ACHN (cell line): ENCODE measurements at places on chromosomes 11 and 22.

DNA sequence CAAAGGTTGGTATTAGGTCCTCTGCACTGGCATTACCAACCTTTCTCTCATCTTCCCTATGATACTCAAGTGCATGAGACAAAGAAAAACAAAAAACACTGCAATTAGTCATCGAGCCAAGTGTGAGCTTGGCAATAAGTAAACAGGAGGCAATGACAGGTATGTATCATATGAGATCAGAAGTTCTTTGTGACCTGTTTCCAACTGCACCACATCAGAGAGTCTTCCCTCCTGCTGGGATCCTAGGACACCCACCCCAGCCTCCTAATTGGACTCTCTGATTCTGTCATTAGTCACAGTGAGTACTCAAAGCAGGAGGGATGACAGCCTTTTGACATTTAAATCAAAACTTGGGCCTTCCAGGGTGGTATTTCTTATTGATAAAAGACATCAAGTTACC is 7.8 kb upstream of the JAML start:
- DNase-seq, result no peak

GRCh38 chr11:62752994-62753735 is 795 bp downstream of the ZBTB3 start:
- no peak for DNase-seq

- DNase-seq, result no peak
Observed at GRCh38 chr11:79046366-79046765, 394.5 kb downstream of the TENM4 start.

GRCh38 chr22:38467904-38468442 is at the start of gene KDELR3:
KDELR3 (plus strand) TSS chr22:38468096; CDS start chr22:38468234, 138 bp downstream.
- DNase-seq, result peak; percentile 52

DNA sequence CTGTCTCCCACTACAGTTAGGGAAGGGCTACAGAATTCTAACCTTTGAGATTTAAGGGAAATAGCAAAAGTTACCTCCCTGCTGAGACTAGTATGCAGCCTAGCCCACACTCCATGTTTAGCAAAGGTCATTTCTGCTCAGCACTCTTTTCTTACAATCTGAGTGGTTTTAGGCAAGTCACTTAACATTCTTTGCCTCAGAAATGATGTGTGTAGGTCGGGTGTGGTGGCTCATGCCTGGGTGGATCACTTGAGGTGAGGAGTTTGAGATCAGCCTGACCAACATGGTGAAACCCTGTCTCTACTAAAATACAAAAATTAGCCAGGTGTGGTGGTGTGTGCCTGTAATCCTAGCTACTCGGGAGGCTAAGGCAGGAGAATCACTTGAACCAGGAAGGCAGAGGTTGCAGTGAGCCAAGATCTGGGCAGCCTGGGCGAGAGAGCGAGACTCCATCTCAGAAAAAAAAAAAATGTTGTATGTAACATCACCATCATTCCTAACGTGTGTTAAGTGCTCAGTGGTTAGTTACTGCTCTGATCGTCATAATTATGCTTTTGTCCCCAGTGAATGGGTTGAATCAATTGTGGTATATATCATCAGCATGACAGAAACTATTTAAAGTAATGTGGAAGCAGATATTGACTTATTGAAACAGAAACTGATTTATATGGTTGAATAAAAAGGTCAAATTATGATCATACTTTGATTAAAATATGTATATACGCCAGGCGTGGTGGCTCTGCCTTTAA is 55.0 kb downstream of the COPB1 start:
- no peak for DNase-seq

DNA sequence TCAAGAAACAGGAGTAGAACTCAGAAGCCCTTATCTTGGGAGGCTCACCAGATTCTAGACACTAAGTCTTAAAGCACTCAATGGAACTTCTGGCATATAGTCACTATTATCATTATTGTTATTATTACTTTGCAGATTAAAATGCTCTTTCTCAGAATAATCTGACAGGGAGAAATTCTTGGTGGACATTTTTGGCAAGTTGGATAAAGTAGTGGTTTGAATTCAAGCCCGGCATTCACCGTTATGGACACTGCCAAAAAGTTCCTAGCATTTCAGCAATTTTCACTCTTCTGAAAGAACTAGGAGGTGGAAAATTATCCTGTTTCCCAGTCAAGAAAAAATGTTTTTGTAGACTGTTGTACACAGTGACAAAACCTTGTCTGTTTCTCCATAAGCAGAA is 179.6 kb upstream of the ISX start:
- no peak for DNase-seq

DNA sequence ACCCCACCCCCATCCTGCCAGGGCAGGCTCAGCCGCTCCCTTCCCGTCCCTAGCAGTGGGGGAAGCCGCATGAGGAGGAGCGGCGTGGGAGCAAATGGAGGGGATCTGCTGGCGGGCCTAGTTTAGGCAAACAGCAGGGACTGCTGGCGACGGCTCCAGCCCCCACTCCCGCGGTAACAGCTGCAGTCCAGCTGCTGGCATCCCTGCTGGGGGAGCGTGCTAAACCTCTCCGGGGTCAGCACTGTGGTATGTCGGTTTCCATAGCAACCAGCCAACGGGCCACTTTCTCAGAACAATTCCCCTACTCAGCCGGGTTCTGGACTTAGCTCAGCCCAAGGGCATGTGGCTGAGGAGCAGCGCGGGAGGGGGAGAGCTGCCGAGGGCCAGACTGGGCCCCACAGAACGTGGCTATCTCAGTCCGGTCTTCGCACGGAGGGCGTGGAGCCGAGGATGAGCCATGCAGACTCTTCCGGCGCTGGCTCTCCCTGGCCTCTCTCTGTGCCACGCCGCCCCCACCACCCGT is 98.8 kb downstream of the PKNOX2 start:
- DNase-seq, result no peak

DNA sequence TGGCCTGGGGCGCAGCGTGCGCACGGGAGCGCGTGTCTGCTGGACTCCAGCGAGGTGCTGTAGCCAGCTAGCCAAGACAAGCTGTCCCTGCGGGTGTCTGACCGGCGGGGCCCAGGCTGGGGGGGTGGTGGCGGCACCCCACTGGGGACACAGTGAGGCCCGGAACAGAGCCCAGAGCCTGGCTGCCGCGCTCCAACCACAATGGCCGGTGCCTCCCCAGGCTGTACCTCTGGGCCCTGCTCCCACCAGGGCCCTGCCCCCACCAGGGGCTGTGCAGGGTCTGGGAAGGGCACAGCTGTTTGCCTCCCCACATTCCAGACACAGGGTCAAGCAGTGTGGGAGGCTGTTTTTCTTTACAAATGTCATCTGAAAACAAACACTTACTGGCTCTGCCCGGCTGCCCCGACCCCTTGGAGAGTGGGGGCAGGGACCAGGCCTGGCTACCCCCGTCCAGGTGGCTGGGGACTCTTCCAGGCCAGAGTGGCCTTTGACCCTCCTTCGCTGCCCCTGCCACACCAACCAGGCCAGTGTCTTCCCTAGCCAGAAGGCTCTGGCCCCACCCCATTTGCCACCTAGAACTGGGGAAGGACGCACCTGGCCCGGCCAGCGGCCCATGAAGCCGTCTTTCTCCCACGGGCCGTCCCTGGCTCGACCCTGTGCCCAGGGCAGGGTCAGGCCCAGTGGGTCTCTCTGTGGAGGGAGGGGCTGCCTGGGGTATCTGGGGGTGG is 14.6 kb downstream of the H19 start:
- no peak for DNase-seq

- DNase-seq, result peak; percentile 89
Observed at GRCh38 chr11:112163875-112164685, at the start of gene IL18. IL18 (minus strand) TSS chr11:112164094; CDS start chr11:112155053, 9,041 bp downstream.

GRCh38 chr22:26234296-26234695 is 65.0 kb downstream of the SEZ6L start:
- no peak for DNase-seq

DNA sequence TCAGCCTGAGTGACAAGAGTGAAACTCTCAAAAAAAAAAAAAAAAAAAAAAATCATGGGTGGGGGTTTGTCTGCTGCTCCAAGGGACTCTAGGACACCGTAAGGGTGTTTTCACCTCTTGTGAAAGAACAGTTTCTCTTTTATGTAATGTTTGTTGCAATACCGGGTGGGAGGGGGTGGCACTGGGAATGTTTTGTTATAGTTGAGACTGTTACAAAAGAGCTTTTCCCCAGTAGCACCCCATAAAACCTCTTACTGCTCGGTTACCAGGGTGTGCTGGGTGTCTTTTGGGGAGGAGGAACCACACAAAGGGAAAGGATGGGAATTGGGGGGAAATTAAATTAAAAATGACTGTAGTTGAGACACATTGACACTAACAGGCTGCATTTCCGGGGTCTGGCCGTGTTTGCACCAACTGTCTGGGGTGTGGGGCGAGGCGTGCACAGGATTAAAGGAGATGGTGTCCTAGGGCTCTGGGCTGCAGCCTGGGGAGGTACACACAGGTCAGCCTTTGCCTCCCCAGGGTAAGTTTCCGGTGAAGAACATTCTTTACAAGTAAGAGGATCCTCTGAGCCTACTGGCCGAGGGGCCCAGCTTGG is 1.6 kb downstream of the NFAM1 start:
- DNase-seq, result no peak

DNA sequence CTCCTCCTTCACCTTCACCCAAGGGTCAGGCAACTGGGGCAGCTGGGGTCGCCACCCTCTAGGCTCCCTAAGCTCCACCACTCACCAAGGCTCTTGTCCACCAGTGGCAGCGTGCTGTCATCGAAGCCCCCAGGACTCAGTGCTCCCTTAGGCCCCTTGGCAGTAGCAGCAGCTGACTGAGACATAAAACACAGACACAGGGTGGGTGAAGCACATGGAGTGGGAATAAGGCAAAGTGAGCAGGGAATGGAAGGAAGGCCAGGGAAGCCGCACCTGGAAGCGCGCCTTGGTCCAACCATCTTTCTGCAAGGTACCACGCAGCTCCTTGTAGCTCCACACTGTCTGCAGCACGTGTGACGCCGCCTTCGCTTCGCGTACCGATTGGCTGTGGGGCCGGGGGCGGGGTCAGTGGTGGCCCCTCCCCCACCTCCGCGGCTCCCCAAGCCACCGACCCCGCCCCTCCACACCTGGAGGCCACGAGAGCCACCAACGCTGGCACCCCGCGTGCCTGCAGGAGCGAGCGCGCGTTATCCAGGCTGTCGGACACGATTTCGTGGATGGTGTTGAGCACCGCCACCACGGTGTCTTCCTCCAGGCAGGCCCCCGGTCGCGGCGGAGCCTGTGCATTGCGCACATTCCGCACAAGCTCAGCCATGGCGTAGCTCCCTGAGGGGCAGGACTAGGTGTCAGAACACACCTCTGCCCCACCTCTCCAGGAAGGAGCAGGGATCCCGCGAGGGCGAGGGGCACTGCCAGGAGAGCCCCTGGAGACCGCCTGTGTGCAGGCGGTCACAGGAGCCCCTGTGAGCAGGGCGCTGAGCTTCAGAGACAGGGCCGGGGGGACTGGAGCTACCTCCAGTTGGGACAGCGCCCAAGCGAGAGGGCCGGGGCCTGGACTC is 31.3 kb upstream of the TXNRD2 start:
- no peak for DNase-seq
